ENCODE measurements at places on chromosomes 1 and 21.

DNA sequence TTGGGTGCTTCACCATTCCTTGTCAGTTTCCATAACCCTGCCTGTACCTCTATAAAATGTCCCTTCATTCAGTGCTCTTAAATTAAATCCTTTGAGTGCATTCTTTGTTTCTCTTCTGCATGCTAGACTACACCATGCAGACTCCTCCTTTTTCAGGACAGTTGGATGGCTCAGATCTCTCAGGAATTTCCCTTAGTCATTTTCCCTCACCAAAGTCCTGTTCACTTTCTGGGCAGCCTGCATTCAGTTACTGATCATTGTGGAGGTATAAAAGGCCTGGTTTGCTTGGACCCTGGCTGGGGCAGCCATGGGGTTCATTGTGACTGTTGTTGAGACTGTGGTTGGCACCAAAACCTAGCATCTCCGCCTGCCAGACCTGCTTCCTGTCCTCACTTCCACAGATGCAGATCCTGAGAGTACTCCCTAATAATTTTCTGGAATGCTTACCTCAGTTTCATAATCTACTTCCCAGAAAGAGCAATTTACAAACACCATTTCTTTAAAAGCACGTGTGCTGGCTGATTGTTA, 88.4 kb downstream of the PDE4B start:
- no peak for DNase-seq

DNA sequence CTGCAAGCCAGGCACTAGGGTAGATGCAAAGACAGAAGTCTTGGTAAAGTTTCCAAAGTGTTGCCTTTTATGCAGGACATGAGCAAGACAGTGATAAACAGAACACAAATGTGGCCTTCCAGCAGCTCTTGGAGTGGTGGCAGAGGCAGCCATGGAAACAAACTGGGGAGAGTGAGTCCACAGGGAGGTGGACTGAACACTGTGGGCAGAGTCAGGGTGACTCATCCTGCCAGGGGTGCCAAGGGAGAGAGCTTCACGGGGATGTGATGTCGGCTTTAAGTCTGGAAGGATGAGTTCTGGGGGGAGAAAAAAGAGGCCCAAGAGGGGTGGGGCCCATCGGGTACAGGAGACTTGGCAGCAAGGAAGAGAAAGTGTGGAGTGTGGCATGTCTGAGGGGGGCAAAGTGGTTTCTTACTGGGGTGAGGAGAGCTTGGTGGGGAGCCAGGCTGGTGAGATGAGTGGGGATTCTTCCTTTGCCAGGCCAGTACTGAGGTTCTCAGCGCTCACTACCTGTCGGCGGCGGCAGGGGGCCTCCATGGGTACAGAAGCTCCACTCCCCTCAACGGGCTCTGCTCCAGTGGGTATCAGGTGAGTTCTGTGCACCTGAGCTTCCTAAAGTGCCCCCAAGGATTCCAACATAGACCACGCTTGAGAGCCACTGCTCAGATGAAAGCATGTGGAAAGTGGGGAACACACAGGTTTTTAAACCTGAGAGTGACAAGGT, 41.8 kb downstream of the KIAA0040 start:
- DNase-seq, result no peak

GRCh38 chr1:220370041-220370700, 97.9 kb upstream of the RAB3GAP2 start:
- DNase-seq, result no peak

- DNase-seq, result no peak
These were observed 483.0 kb downstream of the NCAM2 start for GRCh38 chr21:21481239-21481638.

- DNase-seq, result no peak
These were observed 25.4 kb upstream of the WDR26 start for GRCh38 chr1:224459966-224460365.

DNA sequence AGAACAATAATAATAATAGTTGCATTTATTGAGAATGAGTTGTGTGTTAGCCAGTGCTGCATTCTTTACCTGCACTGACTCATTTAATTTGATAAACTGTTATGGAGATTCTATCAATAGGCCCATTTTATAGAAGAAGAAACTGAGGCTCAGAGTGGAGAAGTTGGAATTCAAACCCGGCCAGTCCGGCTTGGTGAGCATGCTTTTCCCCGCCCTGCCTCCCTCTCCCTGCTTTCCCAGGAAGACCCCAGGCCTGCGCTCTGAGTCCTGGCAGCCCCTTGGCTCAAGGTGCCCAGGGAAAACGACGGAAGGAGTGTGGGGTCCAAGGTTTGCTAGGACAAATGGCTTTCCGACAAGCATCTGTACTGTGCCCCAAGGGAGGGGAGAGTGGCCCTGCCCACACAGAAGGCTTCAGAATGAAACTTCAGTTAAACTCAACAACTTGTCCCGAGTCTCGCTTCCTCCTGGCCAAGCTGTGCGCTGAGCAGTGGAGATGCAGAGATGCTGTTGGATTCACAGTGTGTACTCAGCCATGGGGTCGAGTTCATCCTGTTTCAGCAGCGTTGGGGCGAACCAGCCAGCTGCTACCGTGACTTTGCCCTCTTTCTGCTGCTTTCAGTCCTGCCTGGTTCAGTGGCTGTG, 23.3 kb upstream of the PADI6 start:
- no peak for DNase-seq

DNA sequence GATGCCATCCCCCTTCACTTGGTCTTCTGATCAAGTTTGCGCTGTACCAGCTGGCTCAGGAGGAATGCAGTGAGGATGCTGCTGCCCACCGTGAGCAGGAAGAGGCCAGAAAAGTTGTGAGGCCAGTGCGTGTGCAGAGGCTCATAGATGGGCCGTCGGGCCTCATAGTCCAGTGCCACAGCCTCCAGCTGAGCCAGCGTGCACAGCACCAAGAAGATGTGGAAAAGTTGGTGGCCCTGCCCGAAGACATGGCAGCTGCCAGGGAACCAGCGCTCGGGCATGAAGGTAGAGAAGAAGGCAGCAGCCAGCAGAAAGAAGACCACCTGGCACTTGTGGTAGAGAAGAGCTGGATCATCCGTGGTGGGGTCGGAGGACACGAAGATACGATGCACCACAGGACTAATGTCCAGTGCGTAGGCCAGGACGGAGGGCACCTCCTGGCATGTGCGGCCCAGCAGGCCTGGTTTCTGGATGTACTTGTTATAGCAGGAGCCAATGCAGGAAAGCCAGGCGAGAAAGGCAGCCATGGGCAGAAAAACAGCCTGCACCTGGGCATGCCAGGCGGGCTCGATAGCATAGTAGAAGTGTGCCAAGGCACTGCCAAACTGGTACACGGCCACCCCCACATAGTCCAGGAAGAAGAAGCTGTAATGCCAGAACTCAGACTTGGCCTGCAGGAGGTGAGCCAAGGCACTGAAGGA, 3.7 kb upstream of the AUNIP start:
- DNase-seq, result no peak

GRCh38 chr1:26145041-26145959, 13.6 kb upstream of the FAM110D start:
- DNase-seq, result peak; percentile 90

DNA sequence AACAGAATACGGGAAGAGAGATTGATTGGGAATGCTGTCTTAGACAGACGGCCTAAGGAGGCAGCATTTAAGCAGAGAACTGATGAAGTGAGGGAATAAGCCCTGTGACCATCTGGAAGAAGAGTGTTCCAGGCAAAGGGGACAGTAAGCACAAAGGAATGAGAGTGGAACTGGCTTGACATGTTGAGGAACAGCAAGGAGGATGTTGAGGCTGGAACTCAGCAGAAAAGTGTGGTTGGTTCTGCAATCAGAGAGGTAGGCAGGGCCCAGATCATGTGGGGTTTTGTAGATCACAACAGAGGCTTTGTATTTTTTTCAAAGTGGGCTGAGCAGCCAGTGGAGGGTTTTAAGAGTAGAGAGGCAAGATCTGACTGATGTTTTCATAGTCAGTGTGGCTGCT, 157.4 kb downstream of the DNM3 start:
- DNase-seq, result no peak

- peak; percentile 35 for DNase-seq
These were observed 145.0 kb upstream of the ZC3H11B start for GRCh38 chr1:219757890-219758289.

- no peak for DNase-seq
These were observed 93.1 kb upstream of the BCAR3 start for GRCh38 chr1:93774707-93775106.

- no peak for DNase-seq
These were observed 154.3 kb upstream of the RNPC3 start for GRCh38 chr1:103371234-103371633.

Measured in NCI-H345 (cell line).